Progenitor cell of endocrine pancreas (in vitro differentiated cells): ENCODE measurements at places on chromosomes 3 and 15.

- no peak for DNase-seq
Measured at GRCh38 chr3:71436337-71436736, 147.2 kb downstream of the FOXP1 start.

DNA sequence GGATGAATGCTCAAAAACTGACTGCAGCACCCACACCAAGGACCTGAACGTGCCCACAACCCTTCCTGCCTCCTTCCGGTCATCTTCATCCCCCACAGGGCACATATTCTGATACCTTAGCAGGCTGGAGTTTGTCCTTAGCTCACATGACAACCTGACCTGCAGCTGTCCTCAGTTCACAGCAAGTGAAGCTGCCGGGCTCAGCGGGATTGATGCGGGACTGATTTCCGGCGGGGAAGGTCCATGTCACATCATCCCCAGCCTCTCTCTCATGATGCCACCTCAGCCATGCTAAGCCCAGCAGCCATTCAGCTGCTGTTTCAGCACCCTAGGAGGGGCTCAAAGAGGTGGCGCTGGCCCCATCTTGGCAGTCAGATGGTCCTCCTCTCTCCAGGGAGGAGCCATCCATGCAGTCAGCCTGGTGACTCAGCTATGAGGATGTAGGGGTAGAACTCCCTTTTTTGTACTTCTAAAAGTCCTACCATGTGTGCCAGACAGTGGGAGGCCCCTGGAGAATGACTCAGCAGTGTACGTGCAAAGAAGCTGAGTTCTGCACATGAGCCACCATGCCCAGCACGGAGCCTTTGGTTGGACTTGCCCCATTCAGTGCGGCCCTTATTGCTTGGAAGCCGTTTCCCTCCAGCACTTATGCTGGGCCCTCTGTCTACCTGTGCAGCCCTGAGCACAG lies 9.5 kb downstream of the CA12 start:
- DNase-seq: no peak

DNA sequence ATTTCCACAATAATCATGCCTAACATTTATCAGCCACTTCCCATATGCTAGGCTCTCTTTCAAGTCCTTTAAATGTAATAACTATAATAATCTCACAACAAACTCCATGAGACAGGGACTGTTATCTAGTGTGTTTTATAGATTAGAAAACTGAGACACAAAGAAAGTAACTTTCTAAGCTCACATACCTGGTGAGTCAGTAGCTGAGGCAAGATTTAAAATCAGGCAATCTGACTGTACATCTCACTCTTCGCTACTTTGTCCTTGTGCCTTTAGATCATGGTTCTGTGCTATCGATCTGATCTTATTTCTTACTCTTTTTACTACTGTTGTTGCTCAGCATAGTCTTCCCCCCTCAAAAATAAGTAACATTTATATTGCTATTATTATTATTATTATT lies 295.5 kb downstream of the LPP start:
- no peak for DNase-seq

GRCh38 chr15:79168922-79169456 lies 78.4 kb upstream of the RASGRF1 start:
- DNase-seq: peak; percentile 35

GRCh38 chr3:71890356-71890931 lies 105.5 kb upstream of the PROK2 start:
- no peak for DNase-seq

- no peak for DNase-seq
Measured at GRCh38 chr3:195025056-195025883, 245.7 kb downstream of the XXYLT1 start.

DNA sequence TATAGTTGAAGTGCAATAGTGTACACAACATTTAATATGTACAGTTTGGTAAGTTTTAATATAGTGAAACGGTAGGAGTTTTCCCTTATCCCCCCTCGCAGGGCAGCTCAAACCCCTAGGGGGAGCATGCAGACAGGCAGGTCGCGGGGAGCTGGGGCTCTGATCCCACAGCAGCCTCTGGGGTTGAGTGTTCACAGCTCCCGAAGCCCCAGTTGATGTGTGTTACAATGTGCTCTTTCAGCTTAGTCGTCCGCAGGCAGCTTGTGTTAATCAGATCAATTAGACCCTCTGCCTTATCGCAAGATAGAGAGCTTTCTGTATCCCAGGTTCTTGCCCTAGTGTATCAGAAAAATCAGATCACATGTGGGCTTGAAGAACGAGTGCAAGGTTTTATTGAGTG lies 143.1 kb upstream of the CHRNA7 start:
- no peak for DNase-seq

GRCh38 chr15:77737238-77738037 lies 104.7 kb upstream of the LINGO1 start:
- DNase-seq: no peak

DNA sequence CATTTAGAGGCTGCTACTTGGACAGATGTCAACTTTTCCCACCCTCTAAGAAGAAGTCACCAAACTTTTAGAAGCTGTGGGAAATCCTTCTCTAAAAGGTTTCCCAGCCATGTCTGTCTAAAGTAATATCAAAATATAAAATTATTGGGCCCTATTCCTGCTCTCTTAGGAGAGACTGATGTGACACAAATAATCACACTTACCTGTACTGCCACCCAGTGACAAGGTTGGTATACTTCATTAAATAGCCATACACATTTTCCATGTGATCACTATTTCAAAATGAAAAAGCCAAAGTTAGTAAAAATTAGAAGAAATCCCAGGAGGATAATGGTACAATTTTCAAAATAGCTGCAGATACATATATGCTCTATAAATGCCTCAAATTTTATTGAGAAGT lies 12.6 kb downstream of the OSBPL11 start:
- no peak for DNase-seq
